Stimulated activated CD8-positive, alpha-beta memory T cell treated with anti-CD3 and anti-CD28 coated beads, Interleukin-7, amount 100 ng/mL, for 48 hours (primary cell): ENCODE measurements at places on chromosomes 2 and 18.

DNA sequence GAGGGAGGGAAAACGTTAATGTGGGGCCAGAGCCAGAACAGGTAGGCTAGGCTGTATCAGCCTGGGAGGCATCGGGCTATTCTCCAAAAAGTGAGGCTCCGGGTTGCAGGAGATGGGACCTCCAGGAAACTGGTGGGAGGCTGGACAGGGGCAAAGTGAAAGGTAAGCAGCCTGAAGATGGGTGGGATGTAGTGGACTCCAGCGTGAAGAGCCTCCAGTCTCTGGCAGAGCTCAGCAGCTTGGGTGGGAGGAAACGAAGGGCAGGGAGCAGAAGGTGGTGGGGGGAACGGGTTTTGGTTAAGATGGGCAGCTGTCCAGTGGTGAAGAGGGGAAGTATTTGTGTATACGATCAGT is 3.1 kb upstream of the EMX1 start:
- no peak for DNase-seq

DNA sequence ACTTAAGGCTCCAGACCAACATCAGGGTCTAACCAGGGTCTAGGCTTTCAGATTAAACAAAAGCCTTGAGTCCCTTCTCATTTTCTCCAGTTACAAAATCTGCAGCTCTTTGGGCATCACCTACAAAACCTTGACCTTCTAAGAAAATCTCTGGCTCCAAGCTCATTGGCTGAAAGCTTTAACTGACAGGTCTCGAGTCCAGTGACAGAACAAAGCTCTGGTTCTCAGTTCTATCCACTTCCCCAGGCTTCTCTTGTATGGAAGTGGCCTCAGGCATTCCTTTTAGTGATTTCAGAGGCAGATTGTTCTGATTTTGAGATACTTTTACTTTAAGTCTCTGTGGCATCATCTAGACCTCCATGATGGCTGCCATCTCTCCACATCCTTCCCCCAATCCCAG is 11.3 kb downstream of the SIX2 start:
- no peak for DNase-seq

GRCh38 chr2:12555012-12555645 is 161.6 kb upstream of the TRIB2 start:
- peak; percentile 11 for DNase-seq

DNA sequence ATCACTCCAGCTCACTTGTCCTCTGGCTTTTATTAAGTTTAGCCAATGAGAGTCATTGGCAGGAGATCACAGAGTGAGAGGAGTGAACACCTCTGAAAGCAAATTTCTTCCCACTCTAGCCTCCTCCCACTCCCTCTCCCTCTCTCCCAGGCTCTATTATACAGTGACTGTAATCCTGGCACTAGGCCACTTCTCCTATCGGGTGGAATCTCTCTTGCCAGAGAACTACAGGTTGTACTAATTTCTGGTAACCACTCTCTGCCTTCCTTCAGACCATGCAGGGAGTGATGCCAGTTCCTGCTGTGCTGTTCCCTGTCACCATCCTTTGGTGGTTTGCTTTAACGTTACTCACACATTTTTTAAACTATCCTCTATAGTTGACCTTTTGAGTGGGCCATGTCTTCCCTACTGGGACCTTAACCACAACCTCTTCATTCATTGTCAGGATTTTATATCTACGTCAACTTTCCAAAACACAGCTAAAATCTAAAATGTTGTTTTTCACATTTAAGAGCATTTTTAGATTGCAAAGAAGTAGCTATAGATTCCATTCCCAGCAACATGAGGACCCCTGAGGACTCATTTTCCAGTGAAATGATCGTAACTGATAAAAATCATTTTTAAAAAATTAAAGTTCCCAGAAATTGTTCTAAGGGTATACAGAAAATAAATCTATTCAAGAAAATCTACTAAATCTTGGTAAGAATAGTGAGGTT is 217.1 kb downstream of the MREG start:
- DNase-seq: no peak
